ENCODE measurements at places on chromosomes 3 and 15.
A peak's percentile ranks its signal among the peaks of the same experiment; 100 is the strongest.

DNA sequence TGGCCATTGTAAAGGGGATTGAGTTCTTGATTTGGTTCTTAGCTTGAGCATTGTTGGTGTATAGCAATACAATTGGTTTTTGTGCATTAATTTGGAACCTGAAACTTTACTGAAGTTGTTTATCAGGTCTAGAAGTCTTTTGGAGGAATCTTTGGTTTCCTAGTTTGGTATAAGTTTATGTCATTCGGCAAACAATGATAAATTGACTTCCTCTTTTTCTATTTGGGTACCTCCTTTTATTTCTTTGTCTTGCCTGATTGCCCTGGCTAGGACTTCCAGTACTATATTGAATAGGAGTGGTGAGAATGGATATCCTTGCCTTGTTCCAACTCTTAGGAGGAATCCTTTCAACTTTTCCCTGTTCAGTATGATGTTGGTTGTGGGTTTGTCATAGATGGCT is 32.1 kb downstream of the SPESP1 start:
- DNase-seq: no peak

- peak; percentile 17 for DNase-seq
Observed at GRCh38 chr3:64972793-64973192, 285.0 kb upstream of the ADAMTS9 start.

DNA sequence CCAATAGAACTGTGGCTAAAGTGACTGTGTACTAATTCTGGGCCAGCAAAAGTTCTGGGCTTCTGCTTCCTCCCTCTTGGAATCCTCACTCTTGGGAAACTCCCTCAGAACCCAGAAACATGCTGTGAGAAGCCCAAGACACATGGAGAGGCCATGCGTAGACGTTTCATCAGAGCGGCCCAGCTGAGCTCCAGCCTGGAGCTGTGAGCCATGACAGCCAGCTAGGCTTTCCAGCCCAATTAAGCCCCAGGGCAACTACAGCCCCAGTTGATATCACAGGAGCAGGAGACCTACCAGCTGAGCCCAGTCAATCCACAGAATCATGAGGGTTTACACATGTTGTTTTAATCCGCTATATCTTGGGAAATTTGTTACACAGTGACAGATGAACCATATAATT is 43.6 kb upstream of the CNOT10 start:
- no peak for DNase-seq

GRCh38 chr3:107263269-107264021 is 113.8 kb upstream of the CCDC54 start:
- peak; percentile 37 for DNase-seq

DNA sequence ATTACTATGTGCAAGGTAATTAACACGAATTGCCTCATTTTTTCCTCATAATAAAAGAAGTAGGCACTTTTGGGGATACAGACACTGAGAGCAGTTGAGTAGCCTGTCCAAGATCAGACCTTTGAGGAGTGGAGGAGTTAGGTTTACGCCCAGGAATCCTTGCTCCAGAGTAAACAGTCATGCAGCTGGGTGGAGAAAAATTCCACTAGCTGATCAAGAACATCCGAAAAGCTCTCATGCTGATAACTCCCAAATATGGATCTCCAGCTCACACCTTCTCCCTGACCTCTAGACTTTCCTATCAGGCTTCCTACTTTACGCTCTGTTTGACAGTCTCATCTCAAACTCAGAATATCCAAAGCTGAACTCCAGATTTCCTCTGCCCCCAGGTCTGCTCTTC is 53.3 kb downstream of the ST6GAL1 start:
- no peak for DNase-seq

GRCh38 chr3:129824926-129825541 is 68.5 kb downstream of the TMCC1 start:
- DNase-seq: peak; percentile 52

DNA sequence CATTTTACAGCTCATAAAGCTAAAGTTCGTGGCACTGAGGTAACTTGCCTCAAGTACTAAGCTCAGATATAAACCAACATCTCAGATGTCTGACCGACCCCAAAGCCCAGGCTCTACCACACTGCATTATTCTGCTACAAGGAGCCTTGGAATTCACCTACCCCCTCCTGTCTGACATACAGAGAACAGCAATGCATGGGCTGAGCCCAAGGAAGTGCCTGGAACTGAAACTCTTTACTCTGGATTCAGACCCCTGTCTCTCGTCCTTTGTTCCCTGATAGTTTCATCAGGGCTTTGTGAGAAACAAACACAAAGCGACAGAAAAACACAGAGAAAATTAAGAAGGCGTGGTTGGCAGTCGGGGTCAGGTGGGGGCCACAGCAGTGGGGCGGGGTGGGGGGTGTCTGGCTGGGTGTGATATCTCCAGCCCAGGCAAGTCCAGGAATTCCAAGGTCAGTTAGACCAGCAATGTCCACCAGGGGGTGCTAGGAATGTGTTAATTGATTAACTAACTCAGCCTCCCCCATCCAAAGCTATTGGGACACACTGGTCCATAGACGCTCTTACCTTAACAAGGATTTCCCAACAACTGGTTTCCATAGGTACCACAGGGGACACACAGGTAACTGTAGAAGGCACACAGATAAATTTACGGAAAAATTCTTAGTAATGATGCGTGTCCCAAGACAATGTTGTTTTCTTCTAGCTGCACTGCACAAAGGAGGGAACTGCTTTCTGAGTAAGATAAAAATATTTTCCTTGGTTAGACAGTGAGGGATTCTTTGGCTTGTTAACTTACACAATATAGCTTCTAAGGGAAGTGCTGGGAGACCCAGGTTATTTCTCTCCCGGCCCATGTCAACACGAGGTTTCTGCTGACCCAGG is 18.8 kb upstream of the SSUH2 start:
- DNase-seq: peak; percentile 65

GRCh38 chr3:176328198-176328597 is 869.1 kb downstream of the TBL1XR1 start:
- no peak for DNase-seq

- DNase-seq: no peak
Observed at GRCh38 chr3:184323696-184324095, 9.3 kb downstream of the EIF4G1 start.

DNA sequence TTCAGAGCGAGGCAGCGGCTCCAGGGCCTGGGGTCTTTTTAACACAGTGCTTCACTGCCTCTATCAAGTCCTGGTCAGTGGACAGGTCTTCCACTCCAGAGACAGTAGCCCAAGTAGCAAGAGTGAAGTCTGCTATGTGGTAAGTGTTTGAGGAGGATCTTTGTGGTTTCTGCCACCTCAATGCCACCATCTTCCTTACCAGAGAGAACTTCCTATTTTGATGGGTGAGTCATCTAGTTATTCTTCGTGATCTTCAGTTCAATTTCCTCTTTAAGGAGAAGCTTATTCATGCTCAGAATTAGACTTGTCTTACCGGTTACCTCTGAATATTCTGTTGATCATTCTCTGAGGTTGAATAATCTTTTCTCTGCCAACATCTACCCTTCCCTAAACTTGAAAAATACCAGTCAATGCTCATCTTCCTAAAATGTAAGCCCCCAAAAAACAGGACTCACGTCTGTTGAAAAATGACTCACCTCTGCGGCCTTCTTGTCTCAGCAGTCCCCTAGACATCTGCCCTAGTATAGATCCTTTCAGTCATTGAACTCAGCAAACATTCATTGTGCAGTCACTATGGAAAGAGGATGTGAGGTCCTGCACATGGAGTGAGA is 32.2 kb upstream of the BCL6 start:
- DNase-seq: peak; percentile 25

- DNase-seq: peak; percentile 71
Observed at GRCh38 chr3:151593928-151594327, 133.1 kb upstream of the IGSF10 start.

- no peak for DNase-seq
Observed at GRCh38 chr3:26118165-26118564, 328.3 kb downstream of the OXSM start.

DNA sequence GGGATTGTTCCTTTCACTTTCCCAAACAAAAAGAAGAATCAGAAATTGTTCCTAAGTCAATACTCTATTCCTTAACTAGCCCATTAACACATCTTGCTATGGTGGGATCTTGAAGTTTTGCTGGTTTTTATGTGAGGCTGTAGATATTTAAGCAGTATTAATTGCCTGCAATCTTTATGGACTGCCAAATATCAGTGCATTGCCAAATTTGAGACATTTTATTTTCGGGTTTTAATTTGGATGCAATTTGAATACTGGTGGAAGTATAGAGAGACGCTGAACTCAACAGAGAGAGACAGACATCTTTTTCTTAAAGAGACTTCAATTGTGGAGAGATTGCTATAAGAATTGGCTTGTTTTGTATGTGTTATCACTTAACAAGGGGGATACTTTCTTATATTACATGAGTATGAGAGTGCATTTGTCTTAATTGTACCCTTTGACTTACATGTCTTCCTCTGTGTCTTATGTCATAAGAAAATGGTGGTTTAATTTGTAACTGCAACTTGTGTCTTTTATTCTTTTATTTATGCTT is 10.0 kb downstream of the CADM2 start:
- DNase-seq: no peak

All from H4 (cell line).